ENCODE measurements at places on chromosomes 13 and 19.

DNA sequence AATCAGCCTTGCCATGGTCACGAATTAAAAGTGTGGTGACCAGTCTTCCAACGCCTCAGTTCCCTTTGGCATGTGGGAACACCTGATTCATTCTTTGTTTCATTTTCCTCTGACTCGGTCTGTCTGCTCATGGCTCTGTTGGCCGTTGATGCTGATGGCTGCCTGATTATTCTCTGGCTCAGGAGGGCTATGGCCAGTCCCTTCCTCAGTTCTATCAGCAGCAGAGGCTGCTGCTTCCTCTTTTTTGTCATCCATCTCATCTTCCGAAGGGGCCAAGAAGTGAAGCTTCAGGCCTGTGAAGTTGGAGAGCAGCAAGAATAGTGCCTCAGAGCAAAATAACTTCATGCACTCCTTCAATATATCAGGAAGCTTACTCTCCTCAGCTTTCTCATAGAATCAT is 9.5 kb upstream of the MLNR start:
- DNase-seq, result no peak

DNA sequence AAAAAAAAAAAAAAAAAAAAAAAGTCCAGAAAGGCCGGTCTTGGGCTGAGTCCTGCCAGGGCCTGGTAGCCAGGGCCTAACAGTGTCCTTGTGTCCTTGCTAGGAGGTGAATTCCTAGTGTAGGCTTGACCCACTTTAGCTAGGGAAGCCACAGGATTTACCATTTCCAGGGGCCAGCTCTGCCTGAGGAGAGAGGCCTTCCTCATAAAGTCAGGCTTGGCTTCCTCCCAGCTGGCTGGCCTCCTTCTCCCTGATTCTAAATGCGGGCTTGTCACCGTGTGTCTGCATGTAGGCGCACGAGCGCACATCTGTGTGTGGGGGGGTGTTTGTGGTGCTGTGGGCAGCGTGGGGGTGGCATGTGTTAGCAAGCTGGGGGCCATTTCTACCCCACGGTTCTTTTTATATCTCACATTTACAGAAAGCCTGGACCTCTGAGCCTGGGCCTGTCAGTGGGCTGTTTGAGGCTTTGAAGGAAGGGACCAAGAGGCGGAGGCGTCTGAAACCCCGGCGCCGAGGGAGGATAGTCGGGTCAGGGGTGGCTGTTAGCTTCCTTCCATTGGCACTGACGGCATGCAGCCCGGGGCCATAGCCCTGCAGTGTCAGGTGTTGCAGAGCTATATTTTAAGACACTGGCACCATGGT is 31.7 kb downstream of the IER2 start:
- DNase-seq, result peak; percentile 15

DNA sequence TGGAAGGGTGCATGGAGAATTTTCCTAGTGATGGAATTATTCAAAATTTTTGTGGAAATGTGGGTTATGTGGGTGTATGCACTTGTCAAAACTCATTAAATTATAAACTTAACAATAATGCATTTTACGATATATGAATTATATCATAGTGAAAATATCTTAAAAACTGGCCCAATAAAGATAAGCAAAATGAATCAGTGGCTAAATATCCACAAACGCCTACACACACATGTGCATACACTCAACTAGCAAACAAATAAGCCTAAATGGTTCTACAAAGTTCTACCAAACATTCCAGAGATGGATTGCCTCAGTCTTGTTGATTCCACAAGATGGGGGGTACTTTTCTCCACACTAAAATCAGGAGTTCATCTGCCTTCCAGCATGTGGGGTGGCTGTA is 349.5 kb downstream of the TSHZ3 start:
- no peak for DNase-seq

- DNase-seq, result no peak
Measured at GRCh38 chr19:30330266-30330665, 41.9 kb upstream of the ZNF536 start.

DNA sequence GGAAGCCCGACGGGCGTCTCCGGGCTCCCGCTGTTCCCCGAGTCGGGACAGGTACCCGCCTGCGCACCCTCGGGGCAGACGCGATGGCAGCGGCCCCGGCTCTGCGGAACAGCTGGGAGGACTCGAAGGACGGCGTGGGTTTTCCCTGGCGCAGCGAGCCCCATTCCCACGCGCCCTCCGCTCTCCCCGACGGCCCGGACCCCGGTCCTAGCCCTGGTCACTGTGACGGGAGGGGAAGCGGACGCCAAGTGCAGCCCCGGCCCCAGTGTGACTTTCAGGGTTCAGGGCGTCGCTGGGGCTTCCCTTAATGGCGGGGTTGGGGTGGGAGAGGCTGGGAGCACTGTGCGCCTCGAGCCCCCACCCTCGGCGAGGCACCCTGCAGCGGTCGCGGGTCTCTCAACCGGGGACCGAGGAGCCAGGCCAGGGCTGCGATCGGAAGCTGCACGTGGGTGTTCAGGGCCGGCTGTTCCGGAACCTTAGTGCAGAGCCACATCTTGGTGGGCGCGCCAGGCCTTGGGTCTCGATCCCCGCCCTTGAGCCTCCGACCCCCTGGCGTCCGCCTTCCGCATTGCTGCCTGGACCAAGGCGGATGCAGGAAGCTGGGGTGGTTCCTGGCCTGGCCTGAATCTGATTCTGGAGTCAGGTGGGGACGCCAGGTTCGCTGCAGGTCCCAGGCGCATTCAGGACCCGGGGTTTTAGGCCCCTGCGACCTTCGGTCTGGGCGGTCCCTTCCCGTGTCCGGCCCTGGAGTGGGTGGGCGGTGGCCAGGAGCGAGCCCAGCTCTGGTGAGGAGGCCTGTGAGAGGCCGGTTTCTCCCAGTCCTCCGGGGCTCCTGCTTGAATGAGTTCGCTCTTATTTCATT is 3.5 kb downstream of the LGALS7B start:
- peak; percentile 18 for DNase-seq

DNA sequence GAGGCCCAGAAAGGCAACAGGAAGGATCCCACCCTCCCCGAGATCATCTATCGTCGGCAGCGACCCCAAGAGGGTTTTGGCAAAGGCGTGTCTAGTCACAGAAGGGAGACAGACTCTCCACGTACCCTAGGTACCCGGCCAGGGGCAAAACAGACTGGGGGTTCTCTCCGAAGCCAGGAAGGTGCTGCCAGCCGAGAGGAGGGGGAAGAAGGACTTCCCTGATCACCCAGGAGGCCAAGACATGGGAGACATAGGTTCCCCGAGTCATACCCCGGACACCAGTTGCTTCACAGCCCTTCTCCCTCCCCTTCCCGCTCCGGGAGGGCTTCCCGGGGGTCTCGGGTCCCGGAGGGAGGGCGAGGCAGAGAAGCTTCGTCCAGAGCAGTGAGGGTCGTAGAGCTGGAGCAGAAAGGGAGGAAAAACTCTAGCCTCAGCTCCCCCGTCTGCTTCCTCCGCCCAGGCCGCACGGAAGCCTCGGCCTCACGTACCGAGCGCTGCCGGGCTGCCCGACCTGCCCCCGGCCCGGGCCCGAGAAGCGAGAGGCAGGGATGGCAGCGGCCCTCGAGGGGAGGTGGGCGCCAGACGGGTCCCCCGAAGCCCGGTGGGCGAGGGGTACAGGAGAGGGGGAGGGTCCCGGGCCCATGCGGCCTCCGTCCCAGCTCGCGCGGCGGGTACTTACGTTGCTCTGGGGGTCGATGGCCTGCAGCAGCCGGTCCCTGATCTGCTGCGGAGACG is 644 bp downstream of the MED26 start:
- DNase-seq, result no peak

GRCh38 chr19:55832676-55833075 is 877 bp upstream of the NLRP11 start:
- DNase-seq, result no peak

DNA sequence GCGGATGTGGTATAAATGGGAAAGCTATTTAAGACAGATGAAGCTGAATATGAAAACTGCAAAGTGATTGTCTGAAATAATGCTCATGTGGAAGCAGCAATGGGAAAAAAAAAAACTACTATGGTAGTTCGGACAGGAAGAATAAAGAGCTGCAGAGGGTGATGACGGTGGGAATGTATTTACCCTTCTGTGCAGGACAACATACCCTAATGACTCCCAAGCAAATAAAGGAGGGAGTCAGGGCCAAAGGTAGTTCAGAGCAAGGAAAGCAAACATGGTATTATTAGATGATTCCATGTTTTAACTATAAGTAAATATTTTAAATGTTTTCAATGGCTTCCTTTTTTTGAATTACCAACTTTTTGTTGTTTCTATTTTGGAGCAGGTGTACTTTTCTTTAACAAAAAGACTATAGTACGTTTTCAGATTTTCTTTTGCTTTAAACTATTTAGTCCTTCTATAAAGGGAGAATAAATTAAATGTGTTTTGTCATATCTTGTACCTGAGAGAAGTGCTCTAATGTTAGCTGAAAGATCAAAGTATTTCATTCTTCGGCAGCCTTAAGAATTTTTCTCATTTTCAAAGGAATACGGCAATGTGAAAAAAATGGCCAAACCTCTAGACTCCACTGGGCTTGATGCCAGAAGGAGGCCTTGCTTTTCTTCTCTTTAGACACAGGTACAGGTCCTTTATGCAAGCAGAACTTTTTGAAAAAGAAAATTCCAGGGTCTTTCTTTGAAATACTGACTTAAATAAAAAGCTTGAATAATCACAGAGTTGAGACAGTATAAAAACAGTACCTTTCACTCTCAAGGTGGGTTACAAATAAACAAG is 67.8 kb upstream of the ZDHHC20 start:
- DNase-seq, result no peak

- DNase-seq, result no peak
Measured at GRCh38 chr19:20197747-20198146, 30.7 kb downstream of the ZNF486 start.

DNA sequence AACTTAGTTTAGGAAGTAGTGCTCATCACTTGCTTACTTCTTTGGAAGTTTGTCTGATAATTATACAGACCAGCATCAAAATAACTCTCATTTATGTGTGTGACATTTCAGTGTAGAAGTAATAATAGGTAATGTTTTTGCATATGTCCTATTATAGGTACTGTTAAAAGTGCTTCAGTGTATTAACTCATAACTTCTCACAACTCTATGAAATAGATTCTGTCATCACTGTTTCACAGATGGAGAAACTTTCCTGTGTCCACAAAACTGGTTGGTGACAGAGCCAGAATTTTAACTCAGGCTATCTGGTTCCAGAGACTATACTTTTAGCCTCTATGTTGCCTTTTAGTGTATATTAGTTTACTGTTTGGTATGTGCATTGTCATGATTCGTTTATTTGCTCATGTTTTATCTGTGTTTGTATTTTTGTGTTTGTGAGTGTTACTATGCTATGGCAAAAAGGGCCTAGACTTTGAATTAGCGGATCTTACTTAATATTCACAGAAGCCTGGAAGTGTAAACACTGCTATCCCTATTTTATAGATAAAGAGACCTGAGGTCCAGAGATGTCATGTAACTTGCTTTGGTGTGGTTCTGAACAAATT is 12.7 kb downstream of the LPAR6 start:
- DNase-seq, result no peak

GRCh38 chr19:46023311-46023779 is 492 bp upstream of the PGLYRP1 start:
- DNase-seq, result no peak

DNA sequence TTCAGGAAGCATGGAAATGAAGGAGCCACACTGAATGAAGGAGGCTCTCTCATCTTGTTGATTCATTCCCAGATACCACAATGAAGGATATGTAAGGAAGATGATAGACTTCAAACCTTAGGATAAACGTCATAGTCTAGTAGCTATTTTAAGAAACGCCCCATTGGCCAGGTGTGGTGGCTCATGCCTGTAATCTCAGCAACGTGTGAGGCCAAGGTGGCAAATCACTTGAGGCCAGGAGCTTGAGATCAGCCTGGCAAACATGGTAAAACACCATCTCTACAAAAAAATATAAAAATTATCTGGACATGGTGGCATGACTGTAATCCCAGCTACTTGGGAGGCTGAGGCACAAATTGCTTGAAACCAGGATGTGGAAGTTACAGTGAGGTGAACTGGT is 17.1 kb upstream of the ZNF841 start:
- DNase-seq, result no peak

GRCh38 chr19:2119921-2120785 is 23.4 kb downstream of the IZUMO4 start:
- DNase-seq, result no peak

- no peak for DNase-seq
Measured at GRCh38 chr13:109880371-109881346, 94.3 kb upstream of the IRS2 start.

- DNase-seq, result peak; percentile 94
Measured at GRCh38 chr19:38851622-38852230, 1.9 kb upstream of the HNRNPL start.

DNA sequence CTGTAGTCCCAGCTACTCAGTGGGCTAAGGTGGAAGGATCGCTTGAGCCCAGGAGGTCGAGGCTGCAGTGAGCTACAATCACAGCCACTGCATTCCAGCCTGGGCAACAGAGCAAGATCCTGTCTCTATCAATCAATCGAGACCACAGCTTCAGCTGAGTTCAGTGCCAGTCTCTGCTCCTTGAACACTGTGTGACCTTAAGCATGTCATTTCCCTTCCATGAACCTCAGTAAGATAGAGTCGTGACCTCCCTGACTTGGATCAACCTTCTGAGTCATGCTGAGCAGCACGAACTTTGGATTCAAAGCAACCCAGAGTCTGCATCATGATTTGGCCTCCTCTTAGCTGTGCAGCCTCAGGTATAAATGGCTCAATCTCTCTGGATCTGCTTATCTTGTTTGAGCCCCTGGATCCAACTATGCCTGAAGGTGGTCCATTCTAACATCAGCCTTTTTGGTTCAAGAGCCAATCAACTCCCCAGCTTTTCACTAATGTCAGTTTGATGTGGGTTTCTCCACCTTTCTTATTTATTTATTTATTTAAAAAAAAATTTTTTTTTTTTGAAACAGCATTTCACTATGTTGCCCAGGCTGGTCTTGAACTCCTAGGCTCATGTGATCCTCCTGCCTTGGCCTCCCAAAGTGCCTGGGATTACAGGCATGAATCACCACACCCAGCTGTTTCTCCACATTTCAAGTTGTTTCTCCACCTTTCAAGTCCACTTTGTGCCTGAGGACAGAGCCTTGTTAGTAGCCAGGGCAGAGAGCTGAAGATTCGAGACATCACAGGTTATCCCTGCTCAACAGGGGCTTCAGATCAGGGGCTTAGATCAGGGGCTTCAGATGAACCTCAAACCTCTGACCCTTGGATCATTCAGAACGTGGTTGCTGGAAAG is 26.4 kb downstream of the PTPRS start:
- DNase-seq, result no peak

GRCh38 chr19:1862068-1862423 is 1.3 kb downstream of the KLF16 start:
- DNase-seq, result no peak

DNA sequence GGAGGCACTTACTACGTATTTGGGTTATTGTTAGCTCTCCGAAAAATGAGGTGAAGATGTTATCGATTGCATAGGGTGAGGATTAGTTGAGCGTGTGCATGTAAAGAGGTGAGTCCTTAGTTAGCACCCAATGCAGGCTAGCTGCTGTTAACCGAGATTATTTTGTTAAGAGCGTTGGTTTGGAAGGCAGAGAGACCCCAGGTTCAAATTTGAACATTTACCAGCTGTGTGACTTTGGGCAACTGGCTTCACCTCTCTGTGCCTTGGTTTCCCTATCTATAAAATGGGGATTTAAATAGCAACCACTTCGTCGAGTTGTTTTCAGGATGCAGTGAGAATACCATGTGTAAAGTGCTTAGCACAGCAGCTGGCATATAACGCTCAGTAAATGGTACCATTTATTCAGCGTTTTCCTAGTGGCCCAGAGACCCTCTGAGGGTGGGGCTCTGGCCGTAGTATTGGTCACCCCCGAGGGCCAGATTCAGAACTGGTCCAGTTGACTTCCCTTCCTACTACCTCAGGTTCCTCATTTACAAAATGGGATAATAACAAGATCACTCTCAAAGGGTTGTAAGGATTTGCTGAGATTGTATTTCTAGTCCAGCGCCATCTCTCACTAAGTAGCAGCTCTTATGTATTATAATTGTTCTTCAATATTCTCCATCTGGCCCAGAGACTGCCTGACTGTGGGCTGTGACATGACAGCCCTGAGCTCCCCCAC is 887 bp downstream of the SIPA1L3 start:
- no peak for DNase-seq

All from activated CD4-positive, alpha-beta T cell treated with anti-CD3 and anti-CD28 coated beads, Interleukin-2, amount 50 U/mL, for 16 hours (primary cell).